NCI-H1105 (cell line): ENCODE measurements at places on chromosomes 2 and 18.

DNA sequence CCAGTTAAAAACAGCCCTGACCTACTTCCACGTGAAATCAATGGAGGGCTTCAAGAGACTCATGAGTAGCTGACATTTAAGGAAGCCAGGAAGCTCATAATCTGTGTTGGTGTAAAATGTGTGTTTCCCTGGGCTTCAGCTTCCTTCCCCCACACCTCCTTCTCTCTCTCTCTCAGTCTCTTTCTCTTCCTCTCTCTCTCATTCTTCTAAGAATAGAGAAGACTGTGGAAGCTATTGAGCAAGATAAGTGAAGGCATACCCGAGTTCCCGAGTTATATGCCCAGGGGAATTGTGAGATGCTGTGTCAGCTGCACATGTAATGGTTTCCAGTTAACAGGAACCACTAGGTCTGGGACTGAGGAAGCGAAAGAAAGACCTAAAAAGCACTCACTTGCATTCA is 199.4 kb downstream of the NYAP2 start:
- DNase-seq: no peak

GRCh38 chr2:188518381-188518780 is 226.7 kb downstream of the GULP1 start:
- no peak for DNase-seq

DNA sequence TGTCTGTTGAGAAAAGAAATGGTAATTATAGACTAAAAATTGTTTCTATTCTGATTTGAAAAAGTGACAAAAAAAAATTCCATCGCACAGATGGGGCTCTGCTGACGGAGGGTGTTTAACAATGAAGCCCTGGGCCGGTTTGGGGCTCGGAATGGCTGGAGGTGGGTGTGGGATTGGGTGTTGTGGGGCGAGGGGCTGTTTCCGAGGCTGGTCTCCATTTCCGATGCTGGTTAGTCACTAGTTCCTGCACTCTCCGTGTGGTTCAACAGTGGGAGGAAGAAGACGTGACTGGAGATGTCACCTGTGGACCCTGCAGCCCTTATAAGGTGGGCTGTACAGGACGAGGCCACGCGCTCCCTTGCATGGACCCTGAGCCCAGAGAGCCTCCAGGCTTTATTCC is 143.2 kb downstream of the KLHL29 start:
- DNase-seq: no peak

DNA sequence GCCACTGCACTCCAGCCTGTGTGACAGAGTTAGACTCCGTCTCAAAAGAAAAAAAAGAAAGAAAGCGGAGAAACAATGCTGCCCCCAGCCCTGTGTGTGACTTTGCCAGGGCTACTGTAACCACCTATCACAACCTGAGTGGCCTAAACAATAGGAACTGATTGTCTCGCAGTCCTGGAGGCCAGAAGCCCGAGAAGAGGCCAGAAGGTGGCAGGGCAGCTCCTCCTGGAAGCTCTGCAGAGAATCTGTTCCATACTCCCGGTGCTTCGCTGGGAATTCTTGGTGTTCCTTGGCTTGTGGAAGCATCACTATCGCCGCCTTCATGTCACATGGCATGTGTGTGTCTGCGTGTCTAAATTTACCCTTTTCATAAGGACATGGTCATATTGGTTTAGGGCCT is 14.4 kb upstream of the RAB17 start:
- no peak for DNase-seq

DNA sequence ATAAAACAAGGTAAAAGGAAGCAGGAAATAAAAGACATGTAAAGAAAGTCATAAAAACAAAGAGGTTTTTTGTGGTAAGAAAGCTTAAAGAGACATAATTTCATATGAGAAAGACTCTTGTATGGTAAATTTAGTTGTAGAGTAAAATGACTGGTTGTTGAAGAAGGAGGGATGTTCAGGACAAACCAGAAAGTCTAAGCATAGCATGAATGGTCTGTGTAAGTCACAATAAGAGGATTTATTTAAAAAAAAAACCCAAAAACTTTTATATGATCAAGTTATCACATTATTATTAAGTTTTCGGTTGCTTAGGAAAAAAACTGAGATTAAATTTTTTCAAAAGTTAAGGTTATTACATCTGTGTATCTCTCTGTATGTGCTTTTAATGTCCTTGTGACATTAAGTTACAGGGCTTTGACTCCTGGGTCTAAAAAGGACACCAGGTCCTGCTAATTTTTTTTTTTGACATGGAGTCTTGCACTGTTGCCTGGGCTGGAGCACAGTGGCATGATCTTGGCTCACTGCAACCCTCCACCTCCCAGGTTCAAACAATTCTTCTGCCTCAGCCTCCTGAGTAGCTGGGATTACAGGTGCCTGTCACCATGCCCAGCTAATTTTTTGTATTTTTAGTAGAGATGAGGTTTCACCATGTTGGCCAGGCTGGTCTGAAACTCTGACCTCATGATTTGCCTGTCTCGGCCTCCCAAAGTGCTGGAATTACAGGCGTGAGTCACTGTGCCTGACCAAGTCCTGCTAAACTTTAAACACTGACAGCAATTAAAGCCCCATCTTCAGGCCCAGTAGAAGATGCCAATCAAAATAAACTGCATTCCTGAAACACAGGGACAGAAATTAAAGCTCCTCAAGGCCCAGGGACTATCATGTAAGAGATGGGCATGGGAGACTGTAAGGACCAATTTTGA is 14.2 kb upstream of the OXER1 start:
- no peak for DNase-seq

DNA sequence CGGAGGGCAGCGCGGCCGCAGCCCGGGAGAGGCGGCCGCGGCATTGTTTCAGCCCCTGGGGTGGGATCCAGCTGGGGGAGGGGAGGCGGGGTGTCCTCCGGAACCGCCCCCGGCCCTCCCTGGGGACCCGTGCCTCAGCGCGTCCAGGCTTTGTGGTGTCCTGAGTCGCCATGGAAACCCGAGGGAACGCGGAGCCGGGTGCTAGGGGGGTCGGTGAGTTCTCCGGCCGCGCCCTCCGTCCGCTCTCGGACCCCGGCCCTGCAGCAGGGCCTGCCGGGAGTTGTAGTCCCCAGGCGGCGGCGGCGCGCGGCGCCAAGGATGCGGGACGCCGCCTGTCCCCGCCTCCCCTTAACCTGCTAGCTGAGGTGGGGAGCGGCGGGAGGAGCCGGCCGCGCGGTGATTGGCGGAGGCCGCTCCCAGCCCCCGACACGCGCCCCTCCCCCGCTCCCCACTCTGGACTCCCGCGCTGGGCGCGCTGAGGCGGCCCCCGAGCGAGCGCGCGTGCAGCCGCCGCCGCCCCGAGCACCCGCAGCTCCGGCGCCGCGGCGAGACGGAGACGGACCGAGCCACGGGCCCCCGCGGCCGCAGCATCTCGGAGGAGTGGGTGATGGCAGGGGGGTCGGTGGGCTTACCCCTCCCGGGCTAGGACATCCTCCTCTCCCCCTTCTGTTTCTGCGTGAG is at the start of gene DPYSL5:
DPYSL5 (plus strand) TSS at position 478 of the 681 bp plus-strand sequence. CDS start 50,368 bp downstream, outside the sequence.
- peak; percentile 70 for DNase-seq

DNA sequence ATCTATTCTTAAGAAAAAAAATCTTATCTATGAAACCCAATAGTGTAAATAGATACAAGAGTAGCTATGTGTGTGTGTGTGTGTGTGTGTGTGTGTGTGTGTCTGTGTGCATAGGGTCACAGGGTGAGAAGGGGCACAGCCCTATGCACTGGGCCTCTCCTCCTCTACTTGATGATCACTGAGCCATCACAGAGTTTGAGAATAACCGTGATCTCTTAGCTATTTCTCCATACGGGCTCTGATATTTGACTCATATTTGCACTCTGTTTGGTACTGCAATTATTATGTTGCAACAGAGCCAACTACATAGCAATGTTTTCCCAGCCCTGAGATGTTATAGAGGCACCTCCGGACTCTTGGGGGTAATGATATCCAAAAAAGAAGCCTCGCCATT is 28.8 kb upstream of the SLC40A1 start:
- DNase-seq: no peak

- no peak for DNase-seq
These were observed 164.1 kb upstream of the FOSL2 start for GRCh38 chr2:28228434-28228995.

- no peak for DNase-seq
These were observed 65.9 kb upstream of the ITM2C start for GRCh38 chr2:230798769-230799399.

DNA sequence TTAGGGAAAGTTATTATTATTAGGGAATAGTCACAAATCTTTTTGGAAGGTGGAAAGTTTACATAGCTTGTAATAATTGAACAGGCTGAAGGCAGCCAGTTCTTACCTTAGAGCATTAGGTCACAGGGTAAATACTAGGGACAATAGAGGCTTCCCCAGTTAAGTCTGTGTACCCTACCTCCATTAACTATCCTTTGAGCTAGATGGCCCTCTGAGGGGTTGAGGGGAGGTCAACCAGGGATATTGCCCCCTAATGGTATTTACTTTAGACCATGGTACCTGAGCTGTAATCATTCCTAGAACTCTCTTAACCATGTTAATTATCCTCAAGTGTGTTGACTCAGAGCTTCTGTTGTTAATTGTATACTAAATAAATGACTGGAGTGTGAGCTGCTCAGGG is 120.5 kb upstream of the SCN7A start:
- peak; percentile 83 for DNase-seq

DNA sequence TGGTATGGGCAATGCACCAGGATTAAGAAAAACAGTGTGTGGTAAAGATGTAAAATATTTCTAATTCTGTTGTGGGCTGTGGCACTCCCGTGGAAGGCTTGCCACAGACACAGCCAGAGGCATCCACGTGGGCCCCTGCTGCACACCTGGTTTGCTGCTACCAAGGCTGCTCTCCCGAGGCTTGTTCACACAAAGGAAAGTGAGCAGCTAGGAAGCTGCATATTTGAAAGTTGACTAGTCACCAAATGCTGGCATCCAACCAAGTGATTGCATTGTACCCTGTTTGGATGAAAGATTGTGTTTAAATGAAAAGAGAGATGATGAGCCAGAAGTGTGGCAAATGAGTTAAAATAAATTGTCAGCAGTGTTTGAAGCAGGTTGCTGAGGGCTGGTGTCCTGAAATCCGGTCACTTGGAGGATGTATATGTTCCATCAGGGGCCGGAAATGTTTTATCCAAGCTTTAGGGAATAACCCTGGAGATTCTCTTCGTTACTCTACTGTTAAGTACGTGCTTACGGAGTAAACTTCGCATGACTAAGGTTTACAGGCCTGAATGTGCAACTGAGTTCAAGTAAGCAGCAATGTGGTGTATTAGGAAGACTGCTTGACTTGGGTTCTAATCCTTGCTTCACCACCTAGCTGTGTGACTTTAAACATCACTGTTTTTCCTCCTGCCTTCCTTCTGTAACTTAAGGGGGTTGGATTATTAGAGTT is 86.1 kb downstream of the MSH2 start:
- no peak for DNase-seq

- DNase-seq: peak; percentile 40
These were observed 343.6 kb upstream of the SYT4 start for GRCh38 chr18:43620936-43621335.

- peak; percentile 14 for DNase-seq
These were observed 779 bp downstream of the PTPRN start for GRCh38 chr2:219308142-219309101.
